Brain (organoid and tissue), 16 donors: ENCODE measurements at places on chromosomes 2 and 18. TPM values are rescaled to one million over a fixed set of nuclear protein-coding genes. Genes with fewer than 3 reads are reported as not detected.

DNA sequence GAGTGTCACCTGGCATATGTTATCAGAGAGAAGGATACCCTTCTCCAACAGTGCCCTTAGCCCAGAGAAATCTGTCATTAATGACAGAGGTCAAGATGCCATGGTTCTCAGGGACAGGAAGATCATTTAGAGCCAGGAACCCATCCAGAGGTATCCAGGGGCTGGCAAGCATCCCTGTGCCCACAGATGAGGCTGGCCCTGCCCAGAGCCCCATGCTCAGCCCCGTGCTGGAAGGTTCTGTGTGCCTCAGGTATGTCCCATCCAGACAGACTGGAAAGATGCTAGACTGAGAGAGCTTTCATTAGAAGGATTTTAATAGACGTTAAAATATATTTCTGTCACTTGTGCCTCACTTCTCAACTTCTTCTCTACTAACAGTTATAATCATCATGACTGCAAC lies 8.2 kb upstream of the TUBB6 start:
- DNase-seq: no peak

DNA sequence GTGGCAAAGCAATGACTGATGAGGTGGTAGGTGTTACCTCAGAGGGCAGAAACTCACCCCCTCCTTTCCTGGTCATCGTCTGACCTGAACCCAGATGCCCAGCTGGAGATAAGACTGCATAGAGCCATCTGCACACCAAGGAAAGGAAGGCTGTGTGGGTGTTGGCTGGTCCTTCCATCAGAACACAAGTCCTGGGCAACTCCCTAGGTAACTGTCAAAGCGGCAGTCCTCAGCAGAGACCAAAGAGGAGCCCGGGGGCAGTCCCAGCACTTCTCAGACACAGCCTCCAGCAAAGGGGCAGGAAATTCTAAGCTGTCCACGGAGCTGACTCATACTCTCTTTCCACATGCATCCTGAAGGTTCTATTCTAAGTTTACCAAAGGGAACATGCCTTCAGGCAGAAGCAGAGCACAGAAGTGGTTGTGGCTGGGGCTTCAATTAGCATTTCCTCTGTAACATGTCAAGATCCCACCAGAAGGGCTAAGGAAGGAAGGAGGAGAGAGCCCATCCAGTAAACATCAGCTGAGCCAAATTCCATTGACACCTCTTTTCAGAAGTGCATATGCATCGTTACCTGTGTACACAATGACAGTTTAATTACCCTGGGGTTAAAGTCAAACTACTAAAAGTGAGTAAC lies 54.7 kb downstream of the SPRED2 start:
- DNase-seq: no peak

DNA sequence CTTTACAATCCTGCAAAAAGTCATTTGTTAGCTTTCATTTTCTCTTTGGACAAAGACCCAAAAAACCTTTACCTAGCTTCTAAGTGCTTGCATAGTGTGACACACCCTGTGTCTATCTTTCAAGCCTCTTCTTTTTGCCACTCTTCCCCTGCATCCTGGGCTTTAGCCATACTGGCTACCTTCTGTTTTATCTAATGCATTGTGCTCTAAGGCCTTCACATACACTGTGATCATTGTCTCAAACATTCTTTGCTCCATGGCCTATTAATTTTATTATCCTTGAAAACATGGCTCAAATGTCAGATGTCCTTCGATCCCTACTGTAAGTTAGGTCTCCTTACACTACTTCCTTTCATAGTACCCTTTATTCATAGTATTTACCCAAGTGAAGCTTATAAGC lies 84.4 kb downstream of the PIK3C3 start:
- DNase-seq: no peak

DNA sequence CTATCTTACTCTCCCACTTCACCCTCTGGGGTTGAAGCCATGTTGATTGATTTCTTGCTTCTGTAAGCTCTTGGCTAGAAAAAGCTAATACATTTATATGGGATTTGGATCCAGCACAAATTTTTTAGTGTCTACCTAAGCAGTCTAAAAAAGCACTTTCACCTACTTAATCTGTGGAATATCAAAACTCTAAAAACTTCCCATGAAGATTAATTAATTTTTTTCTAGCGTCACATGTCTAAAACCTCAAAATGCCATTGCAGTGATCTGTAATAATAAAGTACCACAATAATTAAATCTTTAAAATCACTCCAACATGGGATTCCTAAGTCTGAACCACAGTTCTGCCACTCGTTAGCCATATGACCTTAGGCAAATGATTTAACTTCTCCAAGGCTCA lies 180.1 kb downstream of the EN1 start:
- DNase-seq: no peak

GRCh38 chr2:205957452-205958154 lies 128.4 kb downstream of the INO80D start:
- no peak for DNase-seq

SOCS6 gene
- 3.3 TPM for polyA plus RNA-seq

DNA sequence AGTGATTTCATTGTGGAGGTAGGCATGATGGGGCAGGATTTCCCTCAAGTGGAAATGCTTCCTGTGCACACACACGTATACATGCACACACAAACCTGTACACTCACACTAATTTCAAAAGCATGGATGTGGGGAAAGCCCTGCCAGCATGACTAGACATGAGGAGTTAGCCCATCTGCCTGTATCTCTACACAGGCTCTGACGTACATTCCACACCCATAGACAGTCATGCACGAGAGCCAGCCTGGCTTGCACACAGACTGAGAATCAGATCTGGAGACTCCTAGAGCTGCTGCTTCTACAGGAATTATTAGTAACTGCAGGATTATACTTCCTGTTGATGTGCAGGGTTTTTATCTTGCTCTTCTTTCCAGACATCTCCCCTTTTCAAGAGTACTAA lies 27.3 kb upstream of the NFU1 start:
- DNase-seq: peak; percentile 49

- DNase-seq: no peak
These were observed 8.1 kb upstream of the WIPF1 start for GRCh38 chr2:174605687-174606086.

DNA sequence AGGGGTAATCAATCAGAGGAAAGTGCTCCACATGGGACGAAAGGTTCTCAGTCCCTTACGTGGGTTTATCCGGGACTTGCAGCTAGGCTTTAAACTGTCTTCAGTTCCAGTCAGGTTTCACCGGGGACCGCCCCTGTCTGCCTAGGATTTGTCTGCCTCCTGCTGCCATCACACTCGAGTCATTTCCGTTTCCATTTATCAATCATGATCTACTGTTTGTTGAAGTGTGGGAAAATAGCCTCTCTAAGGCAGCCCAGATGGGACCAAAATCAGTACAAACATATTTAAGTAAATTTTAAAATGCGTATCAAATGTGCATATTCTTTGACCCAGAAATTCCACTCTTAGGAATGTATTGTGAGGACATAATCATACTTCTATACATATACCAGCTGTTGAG lies 10.5 kb downstream of the TRAPPC12 start:
- no peak for DNase-seq

GRCh38 chr18:79489899-79490625 lies 94.3 kb downstream of the NFATC1 start:
- DNase-seq: no peak

- DNase-seq: no peak
These were observed 8.4 kb upstream of the TRABD2A start for GRCh38 chr2:84889332-84889731.

DIS3L2 gene
- polyA plus RNA-seq: 14.8 TPM

- DNase-seq: no peak
These were observed 826.4 kb downstream of the DCDC2C start for GRCh38 chr2:4529738-4530137.

- DNase-seq: no peak
These were observed 69.9 kb downstream of the CYP26B1 start for GRCh38 chr2:72077702-72078169.

DNA sequence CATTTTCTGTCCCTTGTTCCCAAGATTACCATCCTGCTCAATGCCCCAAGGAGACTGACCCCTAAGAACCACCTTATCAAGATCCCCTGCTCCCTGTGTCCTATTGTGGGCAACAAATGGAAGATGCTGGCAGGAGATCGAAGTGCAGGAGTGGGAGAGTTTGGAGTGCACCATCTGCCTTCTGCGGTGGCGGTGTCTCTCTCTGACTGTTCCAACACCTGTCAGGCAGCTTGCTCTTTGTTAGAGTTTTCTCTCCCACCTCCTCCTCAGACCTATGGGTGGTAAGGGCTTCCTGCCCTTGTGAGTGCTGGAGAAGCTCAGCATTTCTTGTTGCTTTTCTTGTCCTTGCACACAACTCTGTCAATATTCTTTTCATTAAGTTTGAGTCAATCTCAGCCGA lies 64.1 kb upstream of the SPHKAP start:
- DNase-seq: no peak

LYG2 gene
- not detected for polyA plus RNA-seq

DNA sequence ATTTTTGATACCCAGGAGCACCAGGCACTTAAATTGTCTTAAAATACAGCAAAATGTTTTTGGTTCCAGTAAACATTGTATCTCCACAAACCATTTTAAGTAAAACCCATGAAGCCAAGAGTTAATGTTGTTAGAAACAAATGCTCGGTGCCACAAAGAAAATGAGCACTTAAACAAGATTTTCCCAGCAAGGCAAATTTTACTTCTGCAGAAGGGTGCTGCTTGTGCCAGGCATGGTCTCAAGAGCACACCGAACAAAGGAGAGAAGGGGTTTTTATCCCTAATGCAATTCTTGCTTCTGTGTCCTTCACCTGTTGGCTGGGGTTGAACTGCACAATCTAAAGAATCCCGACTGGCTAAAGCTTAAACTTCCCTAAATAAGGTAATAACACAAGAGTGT lies 286.7 kb downstream of the ADCYAP1 start:
- no peak for DNase-seq

RGPD3 gene
- not detected for polyA plus RNA-seq

HDLBP gene
- 203 TPM for polyA plus RNA-seq

DNA sequence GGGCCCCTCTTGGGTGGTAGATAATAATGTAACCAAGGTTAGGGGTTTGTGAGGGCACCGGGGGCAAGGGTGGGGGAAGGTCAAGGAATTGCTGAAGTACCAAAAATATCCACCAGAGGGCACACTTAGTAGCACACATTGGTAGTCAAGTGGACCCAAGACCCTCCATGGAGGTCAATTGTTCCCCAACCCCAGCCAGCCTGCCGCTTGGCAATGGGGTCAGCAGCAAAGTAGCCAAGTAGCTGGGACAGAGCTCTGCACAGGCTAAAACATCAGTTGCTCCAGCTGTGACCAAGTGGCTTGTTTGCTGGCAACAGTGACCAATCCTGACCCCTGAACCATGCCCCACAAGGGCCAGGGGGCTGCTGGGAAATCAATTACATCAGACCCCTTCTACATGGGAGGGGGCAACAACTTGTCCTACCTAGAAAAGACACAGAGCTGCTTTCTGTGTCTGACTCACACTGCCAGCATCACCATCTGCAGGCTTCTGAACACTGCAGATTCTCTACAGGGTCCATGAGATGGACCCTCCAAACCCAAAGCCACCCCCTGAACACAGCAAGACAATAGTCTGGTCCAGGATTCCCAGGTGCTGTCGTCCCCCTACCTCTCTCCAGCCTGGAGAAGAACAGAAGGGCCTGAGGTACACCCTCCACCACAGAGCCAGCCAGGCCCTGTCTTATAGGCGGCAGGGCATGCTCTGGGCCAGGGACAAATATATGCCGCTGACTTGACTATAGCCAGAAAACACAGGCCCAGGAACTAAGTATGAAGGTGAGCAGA lies 76.0 kb downstream of the EMX1 start:
- peak; percentile 63 for DNase-seq

- no peak for DNase-seq
These were observed 18.7 kb upstream of the ASPRV1 start for GRCh38 chr2:69979902-69980807.

DNA sequence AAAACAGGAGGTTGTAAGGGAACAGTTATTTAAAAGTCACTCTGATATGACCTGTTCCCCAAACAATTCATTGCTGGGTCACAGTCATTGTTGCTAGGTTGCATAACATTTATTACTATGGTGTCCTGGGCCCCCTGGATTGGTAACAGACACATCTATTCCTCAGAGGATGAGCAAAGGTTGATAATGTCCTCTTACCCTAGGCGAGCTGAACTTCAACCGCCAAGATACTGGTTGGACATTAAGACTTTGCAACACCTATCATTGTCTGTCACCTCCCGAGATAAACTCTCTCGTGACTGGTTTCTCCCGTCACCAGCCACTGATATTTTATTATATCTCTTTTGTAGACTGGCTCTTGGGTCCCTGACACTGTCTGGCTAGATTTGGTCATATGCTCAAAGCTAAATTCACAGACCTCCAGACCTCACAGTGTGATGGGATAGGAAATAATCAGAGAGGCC lies 361.3 kb downstream of the ZNF521 start:
- no peak for DNase-seq

DNA sequence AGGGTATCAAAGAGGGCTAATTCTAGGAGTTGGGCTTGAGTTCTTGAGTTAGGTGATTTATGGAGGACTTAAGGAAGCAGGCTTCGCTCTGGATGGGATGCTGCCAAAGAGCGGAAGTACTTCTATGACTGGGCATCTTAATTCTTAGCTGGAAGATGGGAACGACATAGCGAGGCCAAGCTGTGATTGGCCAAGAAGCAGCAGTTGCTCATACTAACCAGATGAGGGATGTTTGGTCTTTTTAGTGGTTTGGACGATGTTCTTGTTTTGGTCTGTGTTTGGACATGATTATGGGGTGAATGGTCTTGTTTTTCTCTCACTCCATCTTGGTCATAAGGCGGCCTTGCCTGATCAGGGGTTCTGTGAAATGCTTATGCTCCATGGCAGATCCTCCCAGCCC lies 133.7 kb downstream of the MSH2 start:
- no peak for DNase-seq

- no peak for DNase-seq
These were observed 14.9 kb upstream of the ITM2C start for GRCh38 chr2:230849633-230850357.

- DNase-seq: peak; percentile 91
These were observed 83.9 kb downstream of the ARHGEF4 start for GRCh38 chr2:130920415-130921163.

GRCh38 chr2:24618680-24619079 lies 127.6 kb downstream of the NCOA1 start:
- DNase-seq: peak; percentile 16

KCNS3 gene
- 1.2 TPM for polyA plus RNA-seq

DNA sequence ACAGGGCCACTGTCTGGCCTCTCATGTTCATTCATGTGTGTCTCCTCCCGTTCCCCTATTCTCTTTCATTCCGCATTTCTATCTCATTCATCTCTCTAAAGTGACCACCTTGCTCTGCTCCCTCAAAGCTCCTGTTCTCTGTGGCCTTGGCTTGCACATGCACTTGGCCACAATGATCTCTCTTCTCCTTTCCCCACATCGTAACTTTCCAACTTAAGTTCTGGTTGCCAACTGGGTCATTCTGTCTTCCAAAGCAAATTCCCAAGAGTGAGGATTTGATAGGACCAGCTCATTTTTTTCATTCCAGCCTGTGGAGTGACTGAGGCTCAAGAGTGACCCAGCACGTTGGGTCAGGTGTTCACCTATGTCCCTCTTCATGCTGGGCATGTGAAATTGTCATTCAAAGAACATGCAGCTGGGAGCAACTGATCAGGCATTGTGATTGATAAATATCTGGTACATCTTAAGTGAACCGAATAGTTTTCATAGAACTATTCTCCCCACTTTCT lies 14.3 kb upstream of the ITGA6 start:
- DNase-seq: no peak

GRCh38 chr2:136434251-136434715 lies 316.3 kb upstream of the CXCR4 start:
- no peak for DNase-seq

RGPD6 gene
- 6.3 TPM for polyA plus RNA-seq

- DNase-seq: no peak
These were observed 1.3 kb downstream of the SLC66A3 start for GRCh38 chr2:11156396-11157075.
